Breast epithelium (tissue), 4 donors: ENCODE measurements at places on chromosomes 2 and 18.

- DNase-seq, result no peak
Measured at GRCh38 chr2:224796695-224797305, 80.6 kb upstream of the CCDC195 start.

- no peak for DNase-seq
Measured at GRCh38 chr2:232479341-232480200, 8.1 kb downstream of the ECEL1 start.

GRCh38 chr2:149058936-149059335 is 20.4 kb downstream of the LYPD6B start:
- no peak for DNase-seq

DNA sequence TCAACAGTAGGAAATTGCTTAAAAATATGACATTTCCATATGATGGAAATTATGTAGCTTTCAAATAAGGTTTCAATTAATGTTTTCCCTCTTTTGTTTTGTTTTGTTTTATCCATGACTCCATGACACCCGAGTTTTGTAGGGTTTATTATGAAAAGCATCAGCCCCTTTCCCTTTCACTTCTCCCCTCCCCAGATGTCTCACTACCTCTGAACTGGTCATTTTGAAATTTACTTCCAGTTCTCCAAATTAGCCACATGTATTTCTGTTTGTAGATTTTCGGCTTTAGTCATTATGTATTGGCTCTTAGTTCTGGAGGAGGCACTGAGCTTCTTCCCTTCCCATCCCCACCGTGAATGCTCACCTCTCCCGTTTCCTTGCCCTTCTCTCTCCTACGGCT is 18.6 kb upstream of the VPS4B start:
- DNase-seq, result no peak

DNA sequence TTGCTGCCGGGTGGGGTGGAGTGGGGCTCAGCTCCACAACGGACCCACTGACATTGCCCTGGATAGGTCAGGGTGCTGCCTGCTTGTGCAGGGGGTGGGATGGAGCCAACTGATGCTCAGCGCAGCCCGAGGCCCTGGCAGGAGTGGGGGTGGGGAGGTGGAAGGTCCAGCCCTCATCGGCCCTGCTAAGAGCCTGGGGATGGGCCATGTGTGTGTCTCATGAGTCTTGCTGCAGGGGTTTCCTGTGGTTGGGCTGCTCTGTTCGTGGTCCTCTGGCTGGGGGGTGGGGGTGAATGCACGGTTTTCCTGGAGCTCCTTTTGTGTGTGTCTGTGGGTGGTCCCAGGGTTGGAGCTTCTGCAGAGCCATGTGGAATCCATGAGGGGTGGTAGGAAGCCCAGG is 39.4 kb upstream of the GALR1 start:
- DNase-seq, result no peak

DNA sequence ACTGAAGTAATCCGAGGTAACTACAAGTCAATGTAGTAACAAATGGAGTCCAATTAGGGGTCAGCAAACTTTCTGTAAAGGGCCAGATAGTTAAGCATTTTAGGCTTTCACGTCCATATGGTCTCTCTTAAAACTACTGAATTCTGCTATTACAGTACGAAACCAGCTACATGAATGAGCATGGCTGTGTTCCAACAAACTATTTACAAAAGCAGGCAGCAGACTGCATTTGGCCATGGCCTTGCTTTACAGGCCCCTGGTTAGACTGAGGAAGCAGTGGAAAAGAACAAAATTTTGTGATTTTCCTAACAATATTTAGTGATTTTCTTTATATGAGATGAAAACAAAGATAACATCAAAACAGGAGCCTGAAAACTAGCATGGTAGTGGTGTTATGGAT is 64.0 kb downstream of the RTN4 start:
- DNase-seq, result no peak

- DNase-seq, result no peak
Measured at GRCh38 chr2:113406114-113406513, 31.4 kb upstream of the ZNG1B start.

DNA sequence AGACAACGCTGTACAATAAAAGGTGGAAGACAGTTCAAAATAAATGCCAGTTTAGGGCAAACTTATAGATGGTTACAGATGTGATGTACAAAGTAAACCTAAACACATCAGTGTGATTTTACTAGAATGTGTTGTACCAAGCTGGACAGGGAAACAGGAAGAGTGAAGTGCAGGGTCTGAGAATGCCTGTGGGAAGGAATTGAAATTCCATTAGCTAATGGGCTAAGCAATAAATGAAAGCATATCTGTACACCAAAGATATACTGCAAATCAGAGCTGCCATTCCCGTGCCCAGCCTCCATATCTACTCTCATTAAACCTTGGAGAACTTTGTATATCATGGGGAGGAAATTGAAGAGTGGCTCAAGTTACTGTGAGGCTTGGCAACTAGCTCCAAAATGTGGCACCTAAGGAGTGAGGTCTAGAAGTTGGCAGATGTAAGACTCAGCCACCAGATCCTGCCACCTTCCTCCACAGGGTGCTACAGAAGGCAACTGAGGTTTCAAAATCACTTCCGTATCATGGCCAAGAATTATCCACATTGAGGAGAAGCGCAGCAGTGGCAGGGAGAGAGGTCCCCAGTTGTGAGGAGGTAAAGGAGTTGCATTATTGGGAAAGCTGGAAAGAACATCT is 277.8 kb downstream of the TCF4 start:
- DNase-seq, result no peak

GRCh38 chr18:76468345-76469304 is 26.4 kb downstream of the ZNF516 start:
- DNase-seq, result no peak
